ENCODE measurements at places on chromosomes 5 and 9. TPM values are rescaled to one million over a fixed set of nuclear protein-coding genes. Genes with fewer than 3 reads are reported as not detected.

Gene SLC36A2
- not detected for total RNA-seq

Gene CYFIP2
- 12.1 TPM for total RNA-seq

Gene ARHGEF39
- 0.59 TPM for total RNA-seq

Gene LCN15
- total RNA-seq: not detected

Gene FOXD4L6
- total RNA-seq: not detected

Gene DDX4
- total RNA-seq: not detected

Gene PPP1R2B
- total RNA-seq: not detected

Gene FGFR4
- 0.48 TPM for total RNA-seq

Gene IFNA2
- not detected for total RNA-seq

Gene SLC27A6
- 12.6 TPM for total RNA-seq

Gene ARSI
- total RNA-seq: 0.48 TPM

Gene SH3GLB2
- total RNA-seq: 150 TPM

Gene PAEP
- not detected for total RNA-seq

Gene DHX29
- 28.3 TPM for total RNA-seq

Gene PLAC8L1
- not detected for total RNA-seq

Gene PCDHGA4
- 12.1 TPM for total RNA-seq

Gene PCDHGA8
- 2.6 TPM for total RNA-seq

Gene TMEM215
- not detected for total RNA-seq

Gene MRPL36
- total RNA-seq: 46.2 TPM

Gene PCDHGA11
- 5.0 TPM for total RNA-seq

Gene SLC31A1
- total RNA-seq: 13.9 TPM

Gene AFAP1L1
- total RNA-seq: 26.5 TPM

Gene KDM3B
- total RNA-seq: 66.5 TPM

Gene PCDHB5
- total RNA-seq: 3.4 TPM

Gene CDX1
- total RNA-seq: not detected

Gene TNC
- total RNA-seq: 2.4 TPM

Gene C5orf52
- total RNA-seq: not detected

Gene LAMC3
- total RNA-seq: 2.1 TPM

Gene SLC9A3
- 1.1 TPM for total RNA-seq

Gene INSL4
- total RNA-seq: not detected

Gene NOP16
- total RNA-seq: 13.8 TPM

Gene ANKRD34B
- total RNA-seq: not detected

Gene CKMT2
- total RNA-seq: 3.6 TPM

Gene OTP
- not detected for total RNA-seq

Gene SLC6A3
- 0.15 TPM for total RNA-seq

Gene CD74
- total RNA-seq: 382 TPM

Gene GPR150
- 1.4 TPM for total RNA-seq

Gene NKD2
- 16.7 TPM for total RNA-seq

Gene ACOT12
- total RNA-seq: not detected

Gene CYLC2
- not detected for total RNA-seq
